ENCODE measurements at places on chromosomes 7 and 10.

- no peak for DNase-seq
Measured at GRCh38 chr10:71323407-71323806, 4.3 kb downstream of the SLC29A3 start.

DNA sequence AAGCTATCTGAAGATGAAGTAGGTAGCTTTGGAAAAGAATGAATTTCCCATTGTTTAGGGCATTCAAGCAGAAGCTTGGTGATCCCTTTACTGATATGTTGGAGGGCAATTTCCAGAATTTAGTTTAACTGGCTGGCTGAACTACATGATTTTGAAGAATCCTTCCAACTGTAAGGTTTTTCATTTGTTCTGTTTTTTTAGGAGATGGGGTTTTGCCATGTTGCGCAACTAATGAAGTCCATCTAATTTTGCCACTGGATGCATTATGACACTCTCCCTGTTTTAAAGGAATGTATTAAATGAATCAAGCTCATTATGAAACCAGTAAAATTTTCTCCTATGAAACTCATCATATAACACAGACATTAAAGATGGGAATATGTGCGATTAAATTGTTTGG lies 6.1 kb upstream of the DDX50 start:
- no peak for DNase-seq

DNA sequence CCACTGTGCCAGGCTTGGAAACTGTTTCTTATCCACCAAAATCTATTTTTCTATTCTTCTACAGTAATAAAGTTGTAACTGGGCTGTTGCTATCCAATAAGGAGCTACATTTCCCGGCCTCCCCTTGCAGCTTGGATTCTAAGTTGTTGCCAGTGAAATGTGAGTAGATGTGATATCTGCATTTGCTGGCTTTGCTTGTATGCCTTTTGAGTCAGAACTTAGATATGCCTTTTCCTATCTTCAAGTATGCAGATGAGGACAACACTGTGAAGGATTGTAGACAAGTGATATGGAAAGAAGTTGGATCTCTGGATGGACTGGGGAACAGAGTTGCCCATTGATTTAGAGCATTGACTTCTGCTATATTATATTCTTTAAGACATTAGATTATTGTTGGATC lies 236.9 kb downstream of the REEP3 start:
- no peak for DNase-seq

- DNase-seq, result no peak
Measured at GRCh38 chr10:130351466-130352290, 215.5 kb downstream of the GLRX3 start.

DNA sequence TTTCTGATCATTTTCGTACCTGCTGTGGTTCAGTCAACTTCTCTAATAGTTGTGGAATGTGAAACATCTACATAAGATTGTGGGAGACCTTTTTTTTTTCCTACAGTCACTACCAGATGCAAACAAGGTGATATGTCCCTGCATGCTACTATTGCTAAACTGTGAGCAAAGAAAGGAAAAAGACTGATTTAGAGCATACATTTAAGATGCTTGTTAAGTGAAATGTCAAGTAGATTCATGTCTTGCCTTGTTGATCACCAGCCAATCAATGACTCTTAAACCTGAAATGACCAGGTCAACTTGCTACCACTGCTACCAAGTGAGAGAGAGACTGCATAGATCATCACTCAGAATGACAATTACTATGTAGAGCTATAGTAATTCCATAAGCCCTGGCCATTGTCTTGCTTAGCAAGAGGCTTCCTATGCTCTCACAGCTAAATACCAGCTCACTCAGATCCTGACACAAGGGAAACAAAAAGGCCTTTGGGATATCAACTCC lies 84.3 kb upstream of the SKAP2 start:
- no peak for DNase-seq

DNA sequence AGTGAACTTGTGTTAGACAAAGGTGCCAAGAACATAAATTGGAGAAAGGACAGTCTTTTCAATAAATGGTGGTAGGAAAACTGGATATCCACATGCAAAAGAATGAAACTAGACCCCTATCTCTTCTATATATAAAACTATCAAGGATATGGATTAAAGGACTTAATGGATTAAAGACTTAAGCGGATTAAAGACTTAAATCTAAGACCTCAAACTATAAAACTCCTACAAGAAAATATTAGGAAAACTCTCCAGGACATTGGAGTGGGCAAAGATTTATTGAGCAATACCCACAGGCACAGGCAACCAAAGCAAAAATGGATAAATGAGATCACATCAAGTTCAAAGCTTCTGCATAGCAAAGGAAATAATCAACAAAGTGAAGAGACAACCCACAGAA lies 242.9 kb upstream of the MEOX2 start:
- no peak for DNase-seq

DNA sequence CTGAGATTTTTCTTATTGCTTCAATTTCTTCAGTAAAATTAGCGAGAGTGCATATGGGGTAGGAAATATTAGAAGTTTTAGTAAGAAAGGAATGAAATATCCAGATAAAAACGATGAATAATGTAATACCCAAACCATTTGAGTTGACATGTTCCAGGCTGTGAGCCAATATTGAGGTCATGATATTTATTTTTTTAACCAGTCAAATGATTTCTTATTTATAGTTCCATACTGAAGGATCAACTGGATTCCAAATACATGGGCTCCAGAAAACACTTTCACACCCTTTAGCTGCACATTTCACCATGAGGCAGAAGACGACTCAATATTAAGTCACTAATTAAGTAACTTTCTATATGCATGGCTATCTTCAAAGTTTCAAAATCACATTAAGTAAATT lies 312.5 kb downstream of the PPP1R3A start:
- no peak for DNase-seq

DNA sequence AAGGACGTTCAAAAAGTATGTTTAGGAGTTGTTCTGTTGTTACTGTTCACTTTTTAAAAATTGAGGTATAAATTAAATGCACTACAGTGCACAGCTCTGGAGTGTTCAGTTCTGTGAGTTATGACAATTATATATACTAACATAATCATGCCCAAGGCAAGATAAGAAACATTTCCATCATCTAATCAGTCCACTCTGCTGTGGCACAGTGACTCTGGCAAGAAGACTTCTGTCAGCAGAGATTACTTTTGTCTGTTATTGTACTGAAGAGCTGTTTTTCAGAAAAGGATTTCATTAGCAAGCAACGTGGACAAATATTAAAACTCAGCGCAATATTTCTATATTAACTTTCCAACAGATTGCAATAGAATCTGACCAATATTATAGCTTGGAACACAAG lies 32.0 kb downstream of the ICA1 start:
- DNase-seq, result no peak

GRCh38 chr7:143362131-143363015 lies at the start of gene FAM131B:
FAM131B (minus strand) TSS chr7:143362713; CDS start chr7:143362603, 110 bp downstream.
- no peak for DNase-seq

DNA sequence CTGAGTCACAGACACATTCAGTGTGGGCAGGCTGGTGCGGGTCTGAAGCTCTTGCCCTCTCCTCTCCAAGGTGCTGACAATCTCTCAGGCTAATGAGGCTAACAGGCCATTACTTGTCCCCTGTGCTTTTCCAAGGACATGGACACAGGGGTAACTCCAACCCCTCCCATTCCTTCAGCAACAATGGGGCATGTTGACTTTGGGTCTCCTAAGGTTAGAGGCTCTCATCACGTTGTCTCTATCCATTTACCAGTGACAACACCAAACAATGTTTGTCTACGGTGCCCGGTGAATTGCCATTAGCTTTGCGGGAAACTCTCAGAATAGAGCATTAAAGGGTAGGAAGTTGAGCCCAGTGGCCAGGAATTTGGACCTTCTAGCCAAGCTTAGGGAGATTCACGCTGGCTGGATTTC lies 101.6 kb upstream of the TNS3 start:
- no peak for DNase-seq

- DNase-seq, result no peak
Measured at GRCh38 chr10:35942057-35942456, 300.0 kb upstream of the FZD8 start.

DNA sequence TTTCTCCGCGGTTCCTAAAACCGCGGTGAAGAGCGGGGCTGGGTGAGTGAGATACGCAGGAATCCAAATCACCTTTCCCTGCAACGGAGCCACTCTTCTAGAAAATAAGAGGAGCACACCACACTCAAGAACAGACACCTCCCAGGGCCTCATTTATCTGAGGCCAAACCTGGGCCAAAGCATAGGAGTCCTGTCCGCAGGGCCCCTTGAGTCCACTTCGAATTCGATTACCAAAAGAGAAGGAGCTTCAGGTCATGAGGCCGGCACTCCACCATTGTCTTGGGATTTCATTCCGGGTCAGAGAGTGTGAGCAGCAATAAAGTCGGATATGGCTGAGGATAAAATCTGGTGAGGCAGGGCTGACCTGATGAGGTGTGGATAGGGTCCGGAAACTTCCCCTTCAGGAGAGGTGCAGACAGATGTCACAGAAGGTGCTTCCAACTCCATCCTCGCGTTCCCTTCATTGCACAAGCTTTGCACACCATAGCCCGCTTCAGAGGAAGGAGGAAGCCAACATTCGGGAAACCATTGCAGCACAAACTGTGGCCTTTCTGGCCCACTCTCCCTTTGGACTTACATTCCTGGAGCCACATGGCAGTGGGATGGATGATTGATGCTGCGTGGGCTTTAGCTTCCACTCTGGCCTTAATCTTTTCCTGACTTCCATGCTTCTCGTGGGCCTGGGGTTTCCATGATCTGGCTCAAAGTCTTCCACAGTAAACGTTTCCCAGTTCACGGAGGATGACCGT lies 27.2 kb upstream of the ZNF273 start:
- no peak for DNase-seq

GRCh38 chr7:30970594-30971094 lies 6.9 kb downstream of the GHRHR start:
- no peak for DNase-seq

- no peak for DNase-seq
Measured at GRCh38 chr10:131532745-131533341, 221.3 kb upstream of the TCERG1L start.

Data from stimulated activated CD4-positive, alpha-beta T cell treated with anti-CD3 and anti-CD28 coated beads, Interleukin-15, amount 100 ng/mL, for 1 hour (primary cell).